ENCODE measurements at places on chromosomes 12 and 14. TPM values are rescaled to one million over a fixed set of nuclear protein-coding genes. Genes with fewer than 3 reads are reported as not detected.

DNA sequence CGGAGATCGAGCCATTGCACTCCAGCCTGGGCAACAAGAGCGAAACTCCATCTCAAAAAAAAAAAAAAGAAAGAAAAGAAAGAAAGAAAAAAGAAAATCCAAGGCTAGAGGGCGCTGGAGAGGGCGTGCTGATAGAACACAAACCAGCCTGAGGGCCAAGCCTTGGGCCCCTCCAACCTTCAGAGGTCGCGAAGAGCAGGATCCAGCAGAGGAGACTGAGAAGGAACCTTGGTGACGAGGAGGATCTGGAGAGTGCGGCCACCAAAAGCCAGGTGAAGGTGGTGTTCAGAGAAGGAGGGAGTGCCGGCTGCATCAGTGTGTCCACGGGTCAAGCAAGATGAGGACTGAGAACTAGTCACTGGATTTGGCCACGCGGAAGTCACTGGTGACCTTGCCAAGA, 4.1 kb upstream of the DYNC1H1 start:
- H3K4me1 ChIP-seq = peaks cover 7% of the 10 kb centered on the region
- no peak overlapping the region for H3K4me3 ChIP-seq
- no peak for DNase-seq
- H3K27me3 ChIP-seq = no peaks in the 10 kb centered on the region
- H3K27ac ChIP-seq = no peak overlapping the region

Gene M6PR
- total RNA-seq = 132 TPM

- no peak for DNase-seq
- H3K4me1 ChIP-seq = no peaks in the 10 kb centered on the region
- H3K4me3 ChIP-seq = no peak overlapping the region
- no peaks in the 10 kb centered on the region for H3K27me3 ChIP-seq
- H3K27ac ChIP-seq = no peak overlapping the region
Measured at GRCh38 chr12:56900583-56900982, 33.6 kb downstream of the SDR9C7 start.

DNA sequence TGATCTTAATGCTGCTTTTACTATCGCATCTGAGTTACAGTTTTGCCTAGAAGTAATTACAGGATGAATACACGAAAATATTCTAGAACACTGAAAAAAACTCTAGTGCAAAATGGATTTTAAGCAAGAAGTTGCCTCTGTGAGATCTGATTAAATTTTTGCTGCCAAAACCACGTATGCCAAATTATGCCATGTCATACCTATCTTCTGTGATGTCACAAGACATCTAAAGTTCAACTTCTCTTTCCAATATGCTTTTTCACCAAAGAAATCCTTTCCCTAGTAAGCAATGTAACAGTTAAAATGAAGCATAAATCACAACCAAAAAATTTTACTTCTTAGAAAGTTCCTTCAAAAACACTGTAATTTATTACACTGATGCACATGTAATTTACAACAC, 39.6 kb downstream of the HECTD4 start:
- no peaks in the 10 kb centered on the region for H3K4me1 ChIP-seq
- DNase-seq = no peak

DNA sequence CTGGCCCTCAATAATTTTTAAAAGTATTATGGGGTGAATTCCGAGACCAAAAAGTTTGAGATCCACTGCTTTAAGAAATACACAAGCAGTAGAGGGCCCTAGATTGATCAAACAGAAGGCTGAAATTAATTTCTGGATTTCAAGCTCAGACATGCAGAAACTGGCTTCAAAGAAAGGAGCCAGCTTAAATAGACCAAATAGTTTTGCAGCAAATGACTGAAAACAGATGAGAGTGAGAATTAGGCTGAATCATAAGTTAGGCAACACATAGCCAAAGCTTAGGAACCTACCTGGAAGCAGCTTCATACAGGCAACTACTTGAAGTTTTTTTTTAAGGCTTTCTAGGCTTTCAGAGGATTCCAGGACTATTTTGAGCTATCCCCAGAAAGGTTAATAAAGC, 12.4 kb downstream of the ATF7 start:
- no peak overlapping the region for H3K4me3 ChIP-seq
- peaks cover 14% of the 10 kb centered on the region for H3K4me1 ChIP-seq
- no peak for DNase-seq
- no peaks in the 10 kb centered on the region for H3K27me3 ChIP-seq

- DNase-seq = no peak
- no peak overlapping the region for H3K27ac ChIP-seq
- no peak overlapping the region for H3K4me3 ChIP-seq
- no peaks in the 10 kb centered on the region for H3K27me3 ChIP-seq
- H3K36me3 ChIP-seq = no peaks in the 10 kb centered on the region
Measured at GRCh38 chr14:102219316-102219715, 79.6 kb downstream of the WDR20 start.

Gene RIMBP2
- total RNA-seq = not detected

- no peaks in the 10 kb centered on the region for H3K27me3 ChIP-seq
- H3K36me3 ChIP-seq = no peaks in the 10 kb centered on the region
- no peak overlapping the region for H3K4me3 ChIP-seq
- H3K27ac ChIP-seq = no peak overlapping the region
Measured at GRCh38 chr14:73627151-73627558, 14.8 kb downstream of the ACOT6 start.

GRCh38 chr12:45745861-45746277, 16.4 kb downstream of the ARID2 start:
- no peak overlapping the region for H3K4me3 ChIP-seq
- H3K36me3 ChIP-seq = peaks cover 22% of the 10 kb centered on the region
- no peaks in the 10 kb centered on the region for H3K27me3 ChIP-seq
- DNase-seq = no peak
- no peak overlapping the region for H3K27ac ChIP-seq
- peaks cover 23% of the 10 kb centered on the region for H3K4me1 ChIP-seq

Gene P2RX2
- not detected for total RNA-seq

DNA sequence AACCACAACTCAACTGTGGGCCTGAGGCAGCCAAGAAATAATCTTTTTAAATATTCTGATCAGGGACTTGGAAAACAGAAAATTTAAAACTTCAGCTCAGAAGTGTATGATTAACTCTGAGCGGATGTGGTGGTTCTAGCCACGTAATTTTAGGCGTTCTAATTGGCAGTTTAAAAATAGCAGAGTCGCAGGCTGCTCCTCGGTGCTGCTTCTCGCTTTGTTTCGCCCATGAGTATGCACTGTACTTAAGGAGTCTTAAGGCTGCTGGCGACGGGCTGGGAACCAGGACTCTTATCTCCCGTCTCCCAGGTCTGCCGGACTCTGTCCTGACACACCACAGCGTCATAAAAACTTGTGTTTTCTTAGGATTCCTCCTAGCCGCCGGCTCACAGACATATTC, 113.4 kb upstream of the PELI2 start:
- no peak overlapping the region for H3K27ac ChIP-seq
- H3K4me3 ChIP-seq = peak overlapping the region; percentile 4
- peaks cover 4% of the 10 kb centered on the region for H3K27me3 ChIP-seq
- no peaks in the 10 kb centered on the region for H3K36me3 ChIP-seq
- H3K4me1 ChIP-seq = peaks cover 27% of the 10 kb centered on the region

Gene C14orf132
- total RNA-seq = 1.2 TPM

GRCh38 chr12:64184216-64184615, 37.9 kb downstream of the KICS2 start:
- no peak overlapping the region for H3K27ac ChIP-seq
- no peaks in the 10 kb centered on the region for H3K4me1 ChIP-seq
- no peaks in the 10 kb centered on the region for H3K27me3 ChIP-seq
- no peak overlapping the region for H3K4me3 ChIP-seq
- H3K36me3 ChIP-seq = no peaks in the 10 kb centered on the region

Gene A2ML1
- not detected for total RNA-seq

- no peaks in the 10 kb centered on the region for H3K4me1 ChIP-seq
- no peaks in the 10 kb centered on the region for H3K27me3 ChIP-seq
- no peak overlapping the region for H3K27ac ChIP-seq
Measured at GRCh38 chr12:70849265-70849960, 71.1 kb downstream of the PTPRR start.

DNA sequence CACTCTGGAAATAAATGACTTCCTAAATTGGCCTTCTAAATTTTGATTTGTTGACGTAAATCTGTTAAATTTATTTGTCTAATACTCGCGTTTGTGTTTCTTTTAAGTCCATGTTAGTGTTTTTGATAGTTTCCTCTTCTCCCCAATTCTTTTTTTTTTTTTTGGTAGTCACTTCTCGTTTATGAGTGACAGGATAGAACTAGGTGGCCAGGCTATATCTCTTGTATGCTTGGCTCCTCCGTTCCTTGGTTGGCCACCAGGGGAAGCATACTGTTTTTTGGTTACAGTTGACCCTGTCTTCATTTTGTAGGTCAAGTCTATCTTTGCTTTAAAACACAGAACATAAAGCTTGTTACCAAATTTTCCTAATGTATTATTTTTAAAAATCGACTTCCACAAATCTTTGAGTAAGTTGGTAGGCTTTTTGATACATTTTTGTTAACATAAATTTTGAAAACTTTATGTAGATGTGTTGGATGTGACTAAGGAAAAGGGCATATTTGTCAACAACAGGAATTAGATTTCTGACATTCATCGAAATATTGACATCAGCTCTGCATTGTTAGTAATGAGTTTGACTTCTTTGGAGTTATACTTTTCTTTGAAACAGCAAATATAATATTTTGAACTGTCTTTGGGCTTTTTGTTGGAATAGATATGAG, 2.2 kb downstream of the RCOR1 start:
- peak; percentile 32 for DNase-seq
- H3K36me3 ChIP-seq = no peaks in the 10 kb centered on the region
- H3K27ac ChIP-seq = no peak overlapping the region
- H3K27me3 ChIP-seq = no peaks in the 10 kb centered on the region

DNA sequence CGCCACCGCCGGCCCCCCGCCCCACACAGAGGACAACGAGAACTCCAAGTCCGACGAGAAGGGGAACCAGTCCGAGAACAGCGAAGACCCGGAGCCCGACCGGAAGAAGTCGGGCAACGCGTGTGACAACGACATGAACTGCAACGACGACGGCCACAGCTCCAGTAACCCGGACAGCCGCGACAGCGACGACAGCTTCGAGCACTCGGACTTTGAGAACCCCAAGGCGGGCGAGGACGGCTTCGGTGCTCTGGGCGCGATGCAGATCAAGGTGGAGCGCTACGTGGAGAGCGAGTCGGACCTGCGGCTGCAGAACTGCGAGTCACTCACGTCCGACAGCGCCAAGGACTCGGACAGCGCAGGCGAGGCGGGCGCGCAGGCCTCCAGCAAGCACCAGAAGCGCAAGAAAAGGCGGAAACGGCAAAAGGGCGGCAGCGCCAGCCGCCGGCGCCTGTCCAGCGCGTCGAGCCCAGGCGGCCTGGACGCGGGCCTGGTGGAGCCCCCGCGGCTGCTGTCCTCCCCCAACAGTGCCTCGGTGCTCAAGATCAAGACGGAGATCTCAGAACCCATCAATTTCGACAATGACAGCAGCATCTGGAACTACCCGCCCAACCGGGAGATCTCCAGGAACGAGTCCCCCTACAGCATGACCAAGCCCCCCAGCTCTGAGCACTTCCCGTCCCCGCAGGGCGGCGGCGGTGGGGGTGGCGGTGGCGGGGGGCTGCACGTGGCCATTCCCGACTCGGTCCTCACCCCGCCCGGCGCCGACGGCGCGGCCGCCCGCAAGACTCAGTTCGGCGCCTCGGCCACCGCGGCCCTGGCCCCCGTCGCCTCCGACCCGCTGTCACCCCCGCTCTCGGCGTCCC, 150.9 kb downstream of the EGLN3 start:
- no peak for DNase-seq
- no peaks in the 10 kb centered on the region for H3K27me3 ChIP-seq
- H3K4me3 ChIP-seq = no peak overlapping the region
- no peak overlapping the region for H3K27ac ChIP-seq
- no peaks in the 10 kb centered on the region for H3K4me1 ChIP-seq

DNA sequence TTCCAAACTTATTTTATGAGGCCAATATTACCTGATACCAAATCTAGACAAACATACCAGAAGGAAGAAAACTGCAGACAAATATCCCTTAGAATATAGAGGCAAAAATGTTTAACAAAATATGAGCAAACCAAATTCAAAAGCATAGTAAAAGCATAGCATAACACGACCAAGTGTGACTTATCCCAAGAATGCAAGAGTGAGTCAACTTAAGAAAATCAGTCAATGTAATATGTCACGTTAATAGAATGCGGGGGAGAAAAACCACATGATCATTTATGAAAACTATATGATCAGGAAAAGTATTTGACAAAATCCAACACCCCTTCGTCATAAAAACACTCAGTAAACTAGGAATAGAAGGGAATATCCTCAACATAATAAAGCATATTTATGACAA, 217.3 kb downstream of the ADGRD1 start:
- no peaks in the 10 kb centered on the region for H3K36me3 ChIP-seq
- H3K27ac ChIP-seq = no peak overlapping the region
- H3K27me3 ChIP-seq = no peaks in the 10 kb centered on the region
- H3K4me1 ChIP-seq = no peaks in the 10 kb centered on the region
- no peak for DNase-seq
- no peak overlapping the region for H3K4me3 ChIP-seq

Gene CLEC4D
- not detected for total RNA-seq

DNA sequence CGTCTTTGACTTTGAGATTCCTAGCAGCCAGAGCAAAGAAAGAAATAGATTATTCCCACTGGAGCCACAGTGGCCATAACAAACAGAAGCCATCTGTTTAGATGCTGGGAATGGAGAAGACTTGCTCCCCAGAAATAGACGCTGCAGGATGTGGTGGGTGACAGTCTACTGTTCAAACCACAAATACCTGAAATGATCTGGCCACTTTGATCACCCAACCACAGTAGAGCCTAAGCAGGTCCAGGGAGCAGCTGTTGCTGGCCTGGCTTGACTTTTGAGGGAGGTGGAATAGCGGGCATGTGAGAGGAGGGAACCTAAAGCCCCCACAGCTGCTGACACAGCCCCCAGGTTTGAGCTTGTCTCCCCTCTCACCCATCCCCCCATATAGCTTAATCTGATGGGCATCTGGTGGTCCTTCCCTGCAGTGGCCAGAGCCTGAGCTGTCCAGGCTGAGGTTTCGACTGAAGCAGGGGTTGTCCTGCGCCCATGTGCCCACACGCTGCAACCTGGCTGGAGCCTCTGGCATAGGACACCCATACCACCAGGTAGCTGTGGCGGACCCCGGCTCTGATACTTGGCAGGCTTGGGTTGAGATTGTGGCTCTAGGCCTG, 38.7 kb downstream of the SH2B3 start:
- H3K4me3 ChIP-seq = peak overlapping the region; percentile 13
- H3K4me1 ChIP-seq = peaks cover 43% of the 10 kb centered on the region
- peak; percentile 78 for DNase-seq
- no peaks in the 10 kb centered on the region for H3K27me3 ChIP-seq
- H3K27ac ChIP-seq = peak overlapping the region; percentile 81

Gene IRF2BPL
- total RNA-seq = 48.9 TPM

Gene EPS8
- 1.4 TPM for total RNA-seq

DNA sequence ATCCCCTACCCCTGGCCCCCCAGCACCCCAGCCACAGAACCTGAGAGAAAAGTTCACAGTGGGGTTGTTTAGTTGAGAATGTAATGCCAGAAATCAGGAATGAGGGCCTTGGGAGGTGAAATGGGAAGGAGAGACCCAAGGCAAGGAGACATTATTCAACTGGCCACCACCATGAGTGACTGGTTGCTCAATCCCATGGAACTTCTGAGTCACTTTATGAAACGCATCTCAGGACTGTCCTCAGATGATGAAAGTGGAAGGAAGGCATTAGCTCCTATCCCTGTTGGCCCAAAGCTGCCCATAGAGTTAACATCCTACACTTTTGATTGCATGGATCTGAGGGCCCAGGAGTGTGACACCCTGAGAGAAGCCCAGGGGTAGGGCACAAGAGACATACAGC, 25.4 kb upstream of the TCL1A start:
- no peak overlapping the region for H3K4me3 ChIP-seq
- no peaks in the 10 kb centered on the region for H3K36me3 ChIP-seq
- no peaks in the 10 kb centered on the region for H3K27me3 ChIP-seq
- no peaks in the 10 kb centered on the region for H3K4me1 ChIP-seq
- DNase-seq = no peak

Measured in CD4-positive, CD25-positive, alpha-beta regulatory T cell (primary cell).